SK-N-SH treated with all-trans-retinoic acid at 6 μM for 48 hours (cell line): ENCODE measurements at places on chromosomes 7 and 10.

DNA sequence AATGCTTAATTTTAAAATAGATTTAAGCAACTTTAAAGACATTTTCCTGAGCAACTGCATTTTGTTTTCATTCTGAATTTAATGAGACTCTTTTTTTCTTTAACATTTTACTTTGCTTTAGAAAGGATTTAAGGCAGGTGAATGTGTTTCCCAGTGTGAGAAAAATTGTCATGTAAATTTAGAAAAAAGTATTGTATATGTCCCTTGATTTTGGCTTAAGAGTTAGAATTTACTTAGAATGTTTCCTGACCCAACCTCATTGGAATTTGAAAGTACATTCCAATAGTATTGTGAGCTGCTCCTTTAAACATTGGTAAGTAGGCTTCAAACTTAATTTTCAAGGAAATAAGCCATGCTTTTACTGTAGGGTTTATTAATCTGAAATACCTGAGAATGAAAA lies 110.2 kb downstream of the PTEN start:
- ATAC-seq, result peak; percentile 52

- no peak for ATAC-seq
These were observed 59.6 kb upstream of the MKX start for GRCh38 chr10:27805180-27805579.

DNA sequence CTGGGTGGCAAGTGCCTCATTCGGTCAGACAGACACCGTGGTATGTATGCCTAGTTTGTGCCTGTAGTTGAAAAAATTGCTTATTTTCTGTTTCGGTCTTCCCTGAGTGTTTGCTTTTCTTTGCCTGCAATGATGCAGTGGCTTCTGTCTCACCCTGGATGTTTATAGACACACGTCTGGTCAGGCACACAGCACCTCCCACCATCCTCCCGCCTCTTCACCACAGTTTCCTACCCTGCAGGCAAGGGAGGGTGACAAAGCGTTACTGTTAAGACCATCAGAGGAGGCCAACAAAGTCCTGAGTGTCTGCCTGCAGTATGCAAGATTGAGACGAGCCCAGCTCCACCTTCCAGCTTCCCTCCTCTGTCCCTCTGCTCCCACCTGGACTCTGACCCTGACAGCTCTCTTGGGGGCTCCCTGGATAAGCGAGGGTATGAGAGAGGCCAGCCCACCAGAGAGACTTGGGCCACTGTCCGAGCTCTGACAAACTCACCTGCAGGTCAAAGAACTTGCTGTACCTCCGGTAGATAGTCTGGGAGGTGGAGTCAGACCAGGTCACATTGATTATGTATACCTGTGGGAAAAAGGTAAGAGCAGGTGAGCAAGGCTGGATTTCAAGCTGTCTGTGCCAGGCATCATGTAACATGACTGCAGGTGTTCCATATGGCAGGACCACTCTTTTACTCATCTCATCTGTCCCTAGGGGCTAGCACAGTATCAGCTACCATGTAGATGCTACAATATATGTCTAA lies 54.4 kb downstream of the SH3PXD2A start:
- no peak for ATAC-seq

GRCh38 chr7:117176206-117176605 lies 146.7 kb downstream of the WNT2 start:
- ATAC-seq, result no peak

DNA sequence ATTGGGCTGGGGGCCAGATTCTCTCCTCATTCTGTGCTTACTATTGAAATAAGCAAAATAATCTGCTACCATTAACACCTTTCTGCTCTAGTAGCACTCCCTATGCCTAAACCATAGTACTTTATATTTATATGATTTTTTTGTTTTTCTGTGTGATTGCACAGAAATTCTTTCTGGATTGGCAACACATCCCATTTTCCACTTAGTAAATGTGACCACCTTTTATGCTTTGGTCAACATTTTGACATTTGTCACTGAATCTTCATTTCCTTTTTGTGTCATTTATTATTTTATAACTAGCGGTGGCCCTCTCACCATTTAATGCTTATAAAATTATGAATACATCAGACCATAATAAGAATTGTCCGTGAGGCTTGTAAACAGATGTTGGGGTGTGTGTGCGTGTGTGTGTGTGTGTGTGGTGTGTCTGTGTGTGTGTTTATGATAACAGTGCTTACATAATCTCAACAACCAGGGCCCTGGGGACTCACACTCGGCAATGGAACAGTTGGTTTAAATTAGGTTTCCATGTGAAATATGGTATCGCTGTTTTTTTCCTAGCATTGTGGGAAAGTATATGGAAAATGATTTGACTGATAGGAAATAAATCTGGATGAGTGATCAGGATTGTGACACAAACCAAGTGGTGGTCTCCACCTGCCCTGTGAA lies 138.9 kb downstream of the NOC3L start:
- ATAC-seq, result no peak

GRCh38 chr10:96765406-96766240 lies 45.3 kb upstream of the PIK3AP1 start:
- ATAC-seq, result peak; percentile 99

GRCh38 chr10:10600004-10600403 lies 417.7 kb upstream of the CELF2 start:
- ATAC-seq, result no peak

GRCh38 chr10:44385026-44385695 lies at the start of gene CXCL12:
TSS of gene CXCL12 (minus strand) at chr10:44385097. CDS start at chr10:44385005, 92 bp downstream.
- ATAC-seq, result no peak

GRCh38 chr10:1117651-1118050 lies 61.5 kb downstream of the WDR37 start:
- ATAC-seq, result no peak

DNA sequence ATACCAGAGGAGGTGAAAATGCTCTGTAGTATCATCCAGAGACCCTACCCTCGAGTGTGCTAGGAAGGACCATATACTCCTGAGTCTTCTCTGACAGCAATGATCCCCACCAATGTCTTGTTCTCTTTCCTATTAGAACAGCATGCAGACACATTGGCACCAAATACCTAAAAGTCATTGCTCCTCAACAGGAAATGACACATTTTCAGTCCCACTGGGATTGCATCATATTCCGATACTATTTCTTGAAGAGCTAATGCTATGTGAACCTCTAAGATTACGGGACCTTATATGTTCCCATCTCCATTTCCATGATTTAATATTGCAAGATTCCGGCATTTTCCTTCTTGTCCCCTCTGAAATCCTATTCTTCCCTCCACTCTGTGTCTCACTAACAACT lies 177.4 kb downstream of the NRP1 start:
- ATAC-seq, result no peak

DNA sequence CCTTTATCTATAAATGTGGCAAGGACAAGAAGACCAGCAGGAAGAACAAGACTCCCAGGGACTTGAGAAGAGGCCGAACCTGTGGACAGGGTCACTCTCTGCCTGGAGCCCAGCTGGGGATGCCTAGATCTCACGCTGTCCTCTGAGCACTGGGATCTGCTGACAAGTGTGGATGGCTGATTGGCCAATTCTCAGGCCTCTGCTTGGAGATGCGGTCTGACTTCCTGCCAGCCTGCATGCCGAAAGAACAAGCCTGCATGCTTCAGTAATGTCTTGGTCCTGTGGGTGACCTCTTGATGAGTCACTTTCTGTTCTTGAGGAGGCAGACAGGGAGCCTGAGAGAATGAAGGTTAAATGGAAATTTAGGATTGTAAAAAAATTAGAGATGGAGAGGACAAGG lies 84.7 kb downstream of the TMEM178B start:
- ATAC-seq, result no peak

DNA sequence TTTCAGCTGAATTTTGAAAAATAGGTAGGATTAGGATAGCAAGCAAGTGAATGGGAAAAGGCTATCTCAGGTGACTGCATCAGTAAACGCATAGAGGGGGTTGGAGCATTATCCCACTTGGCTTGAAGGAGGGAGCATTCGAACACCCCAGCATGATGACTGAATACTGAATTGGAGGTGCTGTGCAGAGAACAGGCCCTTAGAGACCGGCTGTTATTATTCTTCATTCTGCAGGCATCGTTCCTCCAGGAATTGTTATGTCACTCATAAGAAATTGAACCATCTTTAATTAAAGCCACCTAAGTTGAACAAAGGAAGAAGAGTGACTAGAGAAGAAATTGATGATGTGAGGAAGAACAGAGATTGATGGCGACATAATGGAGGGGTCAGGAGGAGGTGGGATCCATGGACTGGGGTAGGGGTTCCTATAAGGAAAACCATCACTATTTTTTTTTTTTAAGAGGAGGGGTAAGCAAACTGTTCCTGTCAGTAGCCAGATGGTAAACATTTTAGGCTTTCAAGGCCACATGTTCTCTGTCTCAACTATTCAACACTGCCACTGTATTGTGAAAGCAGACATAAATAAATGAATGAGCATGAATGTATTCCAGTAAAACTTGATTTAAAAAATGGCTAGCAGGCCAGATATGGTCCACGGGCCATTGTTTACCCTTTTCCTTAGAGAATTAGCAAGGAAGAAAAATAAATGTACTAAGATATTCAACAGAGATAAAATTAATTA lies 264.7 kb upstream of the TAC1 start:
- ATAC-seq, result no peak

DNA sequence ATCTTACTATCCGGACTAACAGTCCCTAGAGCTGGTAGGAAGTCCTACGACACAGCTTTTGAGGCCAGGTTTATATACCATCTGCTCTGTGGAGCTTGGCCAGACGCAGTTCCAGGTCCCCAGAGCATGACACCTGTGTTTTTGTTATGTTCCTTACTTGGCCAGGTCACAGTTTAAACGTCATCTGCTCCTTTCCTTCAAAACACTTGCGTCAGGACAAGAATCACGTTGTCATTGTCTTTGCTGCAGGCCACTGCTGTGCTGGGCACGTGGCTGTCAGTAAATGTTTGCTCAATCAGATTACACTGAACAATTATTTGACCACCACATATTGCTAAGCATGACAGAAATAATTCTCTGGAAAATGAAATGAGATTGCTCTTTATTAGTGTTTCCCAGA lies 23.9 kb downstream of the SLC18A2 start:
- ATAC-seq, result no peak

GRCh38 chr7:127935847-127936376 lies 95.3 kb downstream of the LRRC4 start:
- ATAC-seq, result no peak

- no peak for ATAC-seq
These were observed 53.5 kb downstream of the JMJD1C start for GRCh38 chr10:63412304-63412703.

DNA sequence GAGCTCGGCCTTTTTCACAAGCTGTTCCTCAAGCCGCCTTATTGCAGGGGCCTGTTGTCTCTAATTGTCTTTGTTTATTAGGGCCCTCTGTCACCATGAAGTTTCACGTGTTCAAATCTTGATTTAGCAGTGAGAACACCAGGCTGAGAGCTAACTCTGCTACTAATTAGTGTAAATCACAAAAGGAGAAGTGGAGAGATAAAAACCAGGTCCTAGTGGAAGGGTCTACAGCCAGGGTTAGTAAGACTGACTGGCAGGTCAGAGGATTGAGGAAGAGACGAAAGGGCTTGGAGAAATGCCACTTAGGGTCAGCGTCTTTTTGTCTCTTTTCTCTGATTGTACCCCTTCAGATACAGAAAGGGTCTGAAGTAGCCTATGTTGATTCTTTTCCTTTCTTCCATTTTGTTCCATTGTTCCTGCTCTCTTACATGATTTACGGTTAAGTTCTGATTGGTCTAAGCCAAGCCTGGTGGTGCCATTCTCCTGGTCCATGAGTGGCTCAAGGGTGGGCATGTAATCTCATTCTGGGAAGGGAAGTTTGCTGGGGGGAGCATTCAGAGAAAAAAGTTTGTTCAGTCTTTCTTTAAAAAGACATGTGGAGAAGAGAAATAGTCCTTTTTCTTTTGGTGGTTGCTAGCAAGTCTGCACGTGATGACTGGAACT lies 21.3 kb downstream of the SSMEM1 start:
- peak; percentile 34 for ATAC-seq

- no peak for ATAC-seq
These were observed 667.1 kb upstream of the LRRTM3 start for GRCh38 chr10:66258693-66259092.

DNA sequence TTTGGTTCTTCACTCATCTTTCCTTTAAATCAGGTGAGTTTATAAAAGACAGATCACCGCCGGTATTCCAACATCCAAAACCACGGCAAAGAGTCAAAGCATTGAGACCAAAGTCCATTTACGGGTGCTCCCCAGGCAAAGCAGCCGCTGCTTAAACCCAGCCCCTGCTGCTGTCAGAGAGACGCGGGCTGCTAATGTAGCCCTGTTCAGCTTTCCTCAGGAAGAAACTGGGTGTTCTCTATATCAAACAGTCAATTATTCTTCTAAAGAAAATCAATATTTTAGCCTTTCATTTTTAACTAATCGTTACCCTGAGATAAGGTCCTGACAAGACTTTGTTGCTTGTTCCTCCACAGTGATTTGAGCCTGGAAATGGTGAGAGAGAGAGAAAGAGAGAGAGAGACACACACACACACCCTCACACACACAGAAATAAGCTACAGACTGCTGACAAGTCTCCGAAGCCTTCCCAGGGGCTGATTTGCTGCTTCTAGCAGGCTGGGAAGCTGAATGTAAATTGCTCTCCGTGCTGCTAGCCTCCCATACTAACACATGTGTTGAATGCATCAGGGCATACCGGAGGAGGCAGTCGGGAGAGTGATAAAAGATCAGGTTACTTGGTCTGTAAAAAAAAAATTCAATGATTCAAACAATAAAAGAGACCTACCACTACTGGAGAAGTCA lies 183.0 kb upstream of the ANK3 start:
- ATAC-seq, result peak; percentile 82

- no peak for ATAC-seq
These were observed 70.8 kb downstream of the HIP1 start for GRCh38 chr7:75667938-75668337.

DNA sequence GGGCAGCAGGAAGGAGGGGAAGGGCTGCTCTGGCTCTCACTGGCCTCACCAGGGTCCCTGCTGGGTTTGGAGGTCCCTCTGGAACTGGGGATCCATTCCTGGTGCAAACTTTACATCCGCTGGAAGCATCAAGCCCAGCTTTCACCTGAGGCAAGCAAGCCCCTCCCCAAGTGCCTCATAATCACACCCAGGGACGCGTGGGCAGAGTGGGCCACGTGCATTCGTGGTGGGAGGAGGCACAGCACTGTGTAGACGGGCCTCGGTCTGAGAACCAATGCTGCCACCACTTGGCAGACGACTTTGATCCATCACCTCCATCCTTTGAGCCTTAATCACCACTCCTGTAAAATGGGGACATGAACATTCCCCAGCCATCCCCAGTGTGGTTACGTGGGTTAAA lies 74.1 kb downstream of the VWA2 start:
- ATAC-seq, result no peak

GRCh38 chr7:92044148-92044547 lies 90.1 kb downstream of the CYP51A1 start:
- no peak for ATAC-seq

- no peak for ATAC-seq
These were observed 92.2 kb upstream of the AMPH start for GRCh38 chr7:38723327-38723726.

DNA sequence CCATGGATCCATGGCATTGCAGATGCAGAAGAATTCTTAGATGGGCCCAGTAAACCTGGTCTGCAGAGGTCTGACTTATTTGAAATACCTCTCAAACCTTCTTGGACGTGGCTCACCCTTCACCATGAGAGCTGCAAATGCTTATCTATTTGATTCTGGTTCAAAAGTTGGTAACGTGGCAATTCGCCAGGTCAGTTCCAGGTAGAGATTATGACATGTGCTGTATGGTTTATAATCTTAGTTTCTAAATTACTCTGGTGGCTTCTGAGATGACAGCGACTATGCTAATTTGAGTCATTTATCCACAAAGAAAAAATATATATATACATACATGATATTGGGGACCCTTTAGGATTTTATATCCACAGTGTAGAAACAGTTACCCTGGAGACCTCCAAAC lies 68.8 kb downstream of the NRP1 start:
- ATAC-seq, result no peak
